ENCODE measurements at places on chromosomes 2 and 18.

GRCh38 chr2:160305081-160305750 is 105.1 kb upstream of the ITGB6 start:
- no peak for DNase-seq

GRCh38 chr2:227661025-227661649 is 5.5 kb upstream of the SCYGR5 start:
- DNase-seq: no peak

DNA sequence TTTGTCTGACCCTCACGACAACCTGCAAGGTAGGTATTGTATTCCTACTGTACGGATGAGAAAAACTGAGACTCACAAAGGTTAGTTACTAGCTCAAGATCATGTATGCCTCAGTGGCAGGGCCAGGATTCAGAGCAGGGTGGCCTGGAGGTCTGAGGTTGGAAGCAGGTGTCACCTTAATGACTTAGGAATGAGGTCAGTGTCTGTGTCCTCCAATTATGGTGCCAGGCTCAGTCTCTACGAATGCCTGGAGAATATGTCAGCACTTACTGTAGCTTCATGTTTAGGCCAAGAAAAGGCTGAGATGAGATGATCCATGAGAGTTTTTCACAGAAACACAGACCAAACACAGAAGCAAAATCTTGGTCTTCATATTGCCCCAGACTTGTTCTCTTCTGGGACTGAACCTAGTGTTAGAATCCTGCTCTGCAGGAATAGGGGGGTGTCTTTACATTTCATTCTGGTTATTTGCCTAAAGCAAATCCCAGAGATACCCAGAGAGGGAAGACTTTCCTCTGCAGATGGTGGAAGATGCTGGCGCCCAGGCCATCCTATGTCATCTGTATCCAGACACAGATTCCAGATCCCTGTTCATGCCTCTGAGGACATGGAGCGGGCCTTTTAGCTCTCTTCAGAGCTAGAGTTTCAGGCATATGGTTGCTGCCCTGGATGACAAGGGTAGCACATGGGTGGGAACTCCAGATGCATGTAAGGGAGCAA is 16.3 kb upstream of the RAB10 start:
- DNase-seq: no peak

DNA sequence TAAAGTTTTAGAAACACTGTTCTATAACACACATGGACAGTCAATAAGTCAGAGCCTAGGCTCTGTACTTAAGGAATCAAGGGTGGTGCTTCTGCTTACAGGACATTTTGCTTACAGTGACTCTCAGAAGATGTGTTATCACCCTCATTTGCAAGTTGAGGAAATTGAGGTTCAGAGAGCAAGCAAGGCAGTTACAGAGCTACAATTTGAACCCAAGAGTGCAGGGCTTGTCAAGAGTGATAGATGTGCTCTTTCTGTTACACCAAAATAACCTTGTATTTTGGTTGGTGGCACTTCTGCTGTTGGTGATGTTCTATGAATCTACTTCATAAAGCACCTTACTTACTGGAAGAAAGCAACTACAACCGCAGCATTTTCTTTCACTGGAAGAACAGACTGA is 170.2 kb downstream of the THADA start:
- DNase-seq: no peak

Data from stimulated activated CD4-positive, alpha-beta T cell treated with anti-CD3 and anti-CD28 coated beads, Interleukin-4, amount 100 ng/mL, for 24 hours (primary cell).